Natural killer cell treated with Interleukin-12 subunit alpha and Interleukin-12 subunit beta and Interleukin-15 and Interleukin-18, amount 100 ng/mL, for 72 hours (primary cell): ENCODE measurements at places on chromosomes 5 and 9. TPM values are rescaled to one million over a fixed set of nuclear protein-coding genes. Genes with fewer than 3 reads are reported as not detected.

- DNase-seq, result no peak
Observed at GRCh38 chr5:126369083-126369482, 54.1 kb upstream of the GRAMD2B start.

GRCh38 chr5:112511920-112512319 is 92.8 kb upstream of the EPB41L4A start:
- DNase-seq, result no peak

- DNase-seq, result no peak
Observed at GRCh38 chr5:15203376-15203775, 296.6 kb upstream of the FBXL7 start.

DNA sequence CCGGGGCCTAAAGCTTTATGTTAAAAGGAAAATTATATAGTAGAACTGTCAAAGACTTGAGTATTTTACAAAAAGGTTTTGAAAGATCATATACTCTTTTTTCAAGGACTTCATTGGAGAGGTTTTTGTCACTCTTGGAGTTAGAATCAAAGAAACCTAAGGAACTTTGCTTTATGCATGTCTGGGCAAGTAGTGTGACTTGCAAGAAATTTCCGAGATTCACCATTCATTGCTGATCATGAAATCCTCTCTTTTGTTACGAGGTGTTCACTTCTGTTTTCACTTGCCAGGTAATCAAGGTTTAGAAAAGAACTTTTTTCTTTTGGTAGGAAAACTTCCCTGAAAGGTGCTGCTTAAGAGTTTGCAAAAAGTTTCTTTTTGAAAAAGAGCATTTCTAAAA is 64.8 kb downstream of the NUP214 start:
- DNase-seq, result no peak

GRCh38 chr5:115087951-115088350 is 81.8 kb downstream of the TRIM36 start:
- DNase-seq, result no peak

- DNase-seq, result no peak
Observed at GRCh38 chr5:103927739-103928138, 365.1 kb upstream of the NUDT12 start.

Gene ACTBL2
- total RNA-seq, result not detected

Gene ANKRD33B
- 10.9 TPM for total RNA-seq

Gene POU5F2
- total RNA-seq, result 4.9 TPM
